Left hindlimb (tissue), 1 donor: ENCODE measurements at places on chromosomes 12 and 14.

- no peak for DNase-seq
Observed at GRCh38 chr14:23228812-23229211, 8.9 kb upstream of the RNF212B start.

DNA sequence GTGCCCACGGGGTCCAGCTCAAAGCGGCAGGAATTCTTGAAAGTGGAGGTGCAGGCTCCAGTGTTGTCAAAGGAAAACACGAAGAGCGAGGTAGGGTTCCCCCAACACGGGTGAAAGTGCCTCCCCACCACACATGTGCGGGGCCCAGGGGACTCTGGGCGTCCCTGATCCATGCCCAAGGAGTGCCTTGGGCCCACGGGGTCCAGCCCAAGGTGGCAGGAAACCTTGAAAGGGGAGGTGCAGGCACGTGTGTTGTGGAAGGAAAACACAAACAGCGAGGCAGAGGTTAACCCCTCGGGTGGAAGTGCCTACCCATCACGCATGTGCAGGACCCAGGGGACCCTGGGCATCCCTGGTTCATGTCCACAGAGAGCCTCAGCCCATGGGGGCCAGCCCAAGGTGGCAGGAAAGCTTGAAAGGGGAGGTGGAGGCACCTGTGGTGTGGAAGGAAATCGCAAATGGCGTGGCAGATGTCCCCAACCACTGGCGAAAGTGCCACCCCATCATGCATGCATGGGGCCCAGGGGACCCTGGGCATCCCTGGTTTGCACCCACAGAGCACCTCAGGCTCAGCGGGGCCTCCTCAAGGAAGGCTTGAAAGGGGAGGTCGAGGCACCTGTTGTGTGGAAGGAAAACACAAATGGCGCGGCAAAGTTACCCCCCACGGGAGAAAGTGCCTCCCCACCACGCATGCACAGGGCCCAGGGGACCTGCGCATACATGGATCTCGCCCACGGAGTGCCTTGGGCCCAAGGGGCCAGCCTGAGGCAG lies 584.6 kb downstream of the ALG10 start:
- DNase-seq = no peak

DNA sequence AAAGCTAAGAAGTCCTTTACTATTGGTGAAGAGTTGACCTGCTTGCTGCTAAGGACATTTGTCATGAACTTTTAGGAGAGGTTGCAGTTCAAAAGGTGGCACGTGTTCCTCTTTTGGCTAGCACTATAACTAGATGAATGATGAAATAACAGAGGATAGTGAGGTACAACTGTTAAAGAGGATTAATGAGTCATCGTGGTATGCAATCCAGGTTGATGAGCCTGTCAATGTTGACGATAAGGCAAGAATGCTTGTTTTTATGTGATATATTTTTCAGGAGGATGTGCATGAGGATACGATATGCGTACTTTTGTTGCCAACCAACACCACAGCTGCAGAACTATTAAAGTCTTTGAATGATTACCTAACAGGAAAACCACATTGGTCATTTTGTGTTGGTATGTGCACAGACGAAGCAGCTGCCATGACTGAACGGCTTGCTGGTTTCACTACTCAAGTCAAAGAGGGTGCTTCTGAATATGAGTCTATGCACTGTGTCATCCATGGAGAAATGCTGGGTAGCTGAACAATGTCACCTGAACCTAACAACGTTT lies 10.6 kb downstream of the CEP128 start:
- no peak for DNase-seq

DNA sequence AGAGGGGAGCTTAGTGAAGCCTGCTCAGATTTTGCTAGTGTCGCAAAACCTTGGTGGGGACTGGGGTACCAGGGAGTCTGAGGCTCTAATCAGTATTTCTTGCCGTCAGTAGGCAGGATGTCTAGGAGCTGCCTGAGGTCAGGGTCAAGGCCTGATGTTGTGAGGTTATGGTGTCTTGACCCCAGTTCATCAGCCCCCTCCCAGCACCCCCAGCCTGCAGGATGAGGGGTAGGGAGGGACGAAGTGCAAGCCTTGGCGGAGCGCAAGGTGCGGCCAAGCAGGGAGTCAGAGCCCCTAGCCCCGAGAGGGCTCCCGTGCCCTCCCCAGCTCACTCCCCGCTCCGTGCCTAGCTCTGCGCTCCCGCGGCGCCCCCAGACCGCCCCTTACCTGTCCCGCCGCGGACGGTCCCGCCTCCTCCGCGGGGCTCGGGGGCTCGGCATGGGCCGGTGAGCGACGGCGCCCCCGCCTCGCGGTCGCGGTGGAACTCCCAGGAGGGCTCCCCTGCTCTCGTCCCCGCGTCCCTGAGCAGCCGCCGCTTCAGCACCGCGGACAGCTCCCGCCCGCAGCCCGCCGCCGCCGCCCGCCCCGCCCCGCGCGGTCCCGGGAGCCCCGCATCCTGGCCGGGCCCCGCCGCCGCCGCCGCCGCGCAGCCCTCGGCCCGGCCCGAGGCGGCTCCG lies 347 bp downstream of the SYNDIG1L start:
- no peak for DNase-seq

- DNase-seq = no peak
Observed at GRCh38 chr14:89827265-89827664, 127.3 kb downstream of the EFCAB11 start.

- DNase-seq = no peak
Observed at GRCh38 chr12:45260104-45260815, 44.4 kb downstream of the ANO6 start.

DNA sequence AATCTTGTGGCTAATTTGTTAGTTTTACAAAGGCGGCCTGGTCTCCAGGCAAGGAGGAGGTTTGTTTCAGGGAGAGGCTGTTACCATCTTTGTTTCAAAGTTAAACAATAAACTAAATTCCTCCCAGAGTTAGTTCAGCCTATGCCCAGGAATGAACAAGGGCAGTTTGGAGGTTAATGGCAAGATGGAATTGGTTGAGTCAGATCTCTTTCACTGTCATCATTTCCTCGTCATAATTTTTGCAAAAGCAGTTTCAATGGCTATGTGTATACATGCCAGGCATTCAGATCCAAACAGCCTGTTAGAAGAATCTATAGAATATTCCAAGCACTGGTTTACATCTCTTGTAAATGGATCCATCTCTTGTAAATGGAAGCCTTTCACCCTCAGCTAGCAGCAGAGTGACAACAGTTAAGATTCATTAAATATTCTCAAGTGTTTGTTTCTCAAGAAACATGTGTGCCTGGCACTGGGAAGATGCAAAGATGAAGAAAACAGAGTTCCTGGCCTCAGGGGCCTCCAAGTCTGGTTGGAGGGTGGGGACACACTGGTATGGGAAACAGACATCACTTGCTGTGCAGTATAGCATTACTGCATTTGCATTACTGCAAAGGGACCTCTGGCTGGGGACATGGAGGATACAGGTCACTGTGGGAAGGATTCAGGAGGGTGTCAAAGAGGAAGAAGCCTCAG lies 65.8 kb downstream of the RIN3 start:
- DNase-seq = no peak

DNA sequence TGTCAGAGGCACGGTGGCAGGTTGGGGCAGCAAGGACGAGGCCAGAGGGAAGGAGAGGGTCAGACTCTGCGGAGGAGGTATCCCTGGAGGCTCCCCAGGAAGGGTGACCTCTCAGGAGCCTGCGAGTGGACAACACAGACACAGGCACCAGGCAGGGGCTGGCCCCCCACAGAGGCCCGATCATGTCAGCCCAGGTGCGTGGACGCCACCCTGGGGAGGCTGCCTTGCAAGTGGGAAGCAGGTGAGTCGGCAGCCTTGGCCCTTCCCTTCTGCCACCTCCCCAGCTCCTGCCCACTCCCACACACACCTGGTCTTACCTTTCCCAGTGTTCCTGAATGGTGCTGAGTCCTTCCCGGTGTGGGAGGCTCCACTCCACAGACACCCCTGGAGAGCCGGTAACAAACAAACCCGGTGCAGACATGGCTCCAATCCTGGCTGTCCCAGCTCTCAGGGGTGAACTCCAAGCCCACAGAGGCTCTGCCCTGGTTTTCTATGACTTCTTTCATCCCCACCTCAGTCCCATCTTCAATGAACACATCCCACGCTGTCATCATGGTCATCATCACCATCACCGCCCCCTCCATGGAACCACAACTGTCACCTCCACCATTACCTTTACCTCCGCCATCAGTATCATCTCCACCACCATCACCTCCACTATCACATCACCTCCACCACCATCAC lies 5.2 kb downstream of the ZBTB42 start:
- DNase-seq = peak; percentile 32

DNA sequence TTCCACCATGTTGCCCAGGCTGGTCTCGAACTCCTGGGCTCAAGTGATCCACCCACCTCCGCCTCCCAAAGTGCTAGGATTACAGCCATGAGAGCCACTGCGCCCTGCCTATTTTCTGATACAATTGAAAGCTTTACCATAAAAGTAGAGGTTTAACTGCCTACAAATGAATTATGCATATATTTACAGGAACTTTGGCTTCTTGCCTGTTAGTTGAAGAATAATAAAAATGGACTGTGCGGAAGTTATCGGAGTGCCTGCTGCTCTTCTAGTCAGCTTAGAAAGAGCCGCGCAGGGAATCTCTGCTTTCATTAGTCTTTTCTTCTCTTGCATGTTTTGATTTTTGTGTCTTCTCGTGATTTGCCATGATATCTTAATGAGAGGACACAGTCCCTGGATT lies 34.5 kb downstream of the PPP2R5C start:
- no peak for DNase-seq

DNA sequence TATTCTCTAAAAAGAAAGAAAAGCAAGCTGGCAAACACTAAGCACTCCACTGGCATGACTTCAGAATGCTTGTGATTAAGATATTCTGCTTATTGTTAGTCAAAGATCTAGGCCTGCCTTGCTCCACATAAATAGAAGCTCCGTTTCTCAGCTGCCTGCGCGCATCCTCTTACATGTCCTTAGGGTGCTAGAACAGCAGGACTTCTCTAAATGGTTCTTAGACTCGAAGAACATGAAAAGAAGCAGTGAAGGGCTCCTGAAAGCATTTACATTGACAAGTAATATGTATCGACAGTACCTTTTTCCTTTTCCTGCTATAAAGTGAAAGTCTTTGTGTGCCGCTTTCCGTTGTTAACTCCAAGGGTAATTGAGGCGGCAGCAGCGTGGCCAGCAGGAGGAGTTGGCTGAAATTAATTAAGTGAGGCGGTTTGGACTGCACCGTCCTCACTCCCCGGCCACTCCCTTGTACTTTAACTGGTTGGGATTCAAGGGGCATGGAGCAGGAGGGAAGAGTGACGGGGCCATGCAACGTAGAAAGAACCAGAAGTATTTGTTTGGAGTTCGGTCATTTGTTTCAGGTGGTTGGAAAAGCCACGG lies 34.2 kb upstream of the OTX2 start:
- DNase-seq = no peak

DNA sequence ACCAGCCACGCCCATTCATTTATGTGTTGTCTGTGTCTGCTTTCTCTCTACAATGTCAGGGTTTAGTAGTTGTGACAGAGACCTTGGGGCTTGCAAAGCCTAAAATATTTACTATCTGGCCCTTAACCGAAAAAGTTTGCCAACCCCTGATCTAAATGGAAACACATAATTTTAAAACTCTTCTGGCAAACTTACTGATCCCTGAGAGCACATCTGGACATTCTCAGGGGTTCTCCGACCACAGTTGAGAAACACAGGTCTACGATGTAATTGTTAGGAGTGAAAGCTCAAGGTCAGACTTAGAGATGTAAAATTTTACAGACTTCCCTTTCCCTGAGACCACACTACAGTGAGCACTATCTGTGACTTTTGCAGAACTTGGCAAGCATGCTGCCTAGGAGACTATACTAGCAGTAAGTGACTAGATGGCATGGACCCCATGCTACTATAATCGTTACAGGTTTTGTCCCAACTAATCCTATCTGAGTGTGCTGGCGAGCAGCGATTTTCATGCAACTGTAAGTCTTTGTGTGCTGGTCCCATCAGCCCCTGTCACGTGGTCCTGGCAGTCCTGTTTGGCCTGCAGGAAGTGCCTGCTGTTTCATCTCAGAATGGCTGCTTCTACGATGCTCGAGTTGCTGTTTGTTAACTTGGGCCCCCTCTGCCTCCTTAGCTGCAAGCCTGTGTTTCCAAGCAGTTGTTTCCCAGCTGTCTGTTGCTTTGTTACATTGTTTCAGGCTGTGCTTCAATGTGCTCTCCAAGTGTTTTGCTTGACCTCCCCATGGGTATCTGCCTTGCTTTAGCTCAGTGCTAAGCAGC lies 21.6 kb downstream of the TMTC2 start:
- no peak for DNase-seq

DNA sequence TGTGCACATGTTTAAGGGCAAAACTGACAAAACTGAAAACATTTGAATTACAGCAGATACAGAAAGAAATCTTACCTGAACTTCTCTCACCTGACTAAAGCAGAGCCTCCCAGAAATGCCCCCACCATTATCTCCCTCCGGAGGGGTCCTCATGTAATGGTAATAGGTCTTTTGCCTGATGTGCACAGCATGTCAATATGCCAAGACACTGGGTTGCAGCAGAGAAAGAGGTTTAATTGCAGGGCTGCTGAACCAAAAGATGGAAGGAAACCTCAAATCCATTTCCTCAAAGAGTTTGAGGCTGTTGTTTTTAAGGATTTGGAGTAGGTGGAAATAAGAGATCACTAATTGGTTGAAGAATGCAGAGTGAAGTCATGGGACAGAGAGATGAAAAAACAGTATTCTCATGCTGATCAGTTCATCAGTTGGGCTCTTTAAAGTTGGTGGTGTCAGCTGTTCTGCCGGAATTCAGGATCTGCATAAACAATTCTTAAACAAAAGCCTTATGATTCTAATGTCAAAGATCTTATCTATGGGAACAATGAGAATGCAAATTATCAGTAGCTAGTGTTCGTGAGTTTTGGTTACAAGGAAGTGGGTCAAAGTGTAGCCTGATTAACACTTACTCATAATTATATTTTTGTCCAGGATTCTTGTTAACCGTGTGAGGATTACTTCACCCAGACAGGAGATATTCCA lies 18.2 kb downstream of the ANG start:
- DNase-seq = no peak

DNA sequence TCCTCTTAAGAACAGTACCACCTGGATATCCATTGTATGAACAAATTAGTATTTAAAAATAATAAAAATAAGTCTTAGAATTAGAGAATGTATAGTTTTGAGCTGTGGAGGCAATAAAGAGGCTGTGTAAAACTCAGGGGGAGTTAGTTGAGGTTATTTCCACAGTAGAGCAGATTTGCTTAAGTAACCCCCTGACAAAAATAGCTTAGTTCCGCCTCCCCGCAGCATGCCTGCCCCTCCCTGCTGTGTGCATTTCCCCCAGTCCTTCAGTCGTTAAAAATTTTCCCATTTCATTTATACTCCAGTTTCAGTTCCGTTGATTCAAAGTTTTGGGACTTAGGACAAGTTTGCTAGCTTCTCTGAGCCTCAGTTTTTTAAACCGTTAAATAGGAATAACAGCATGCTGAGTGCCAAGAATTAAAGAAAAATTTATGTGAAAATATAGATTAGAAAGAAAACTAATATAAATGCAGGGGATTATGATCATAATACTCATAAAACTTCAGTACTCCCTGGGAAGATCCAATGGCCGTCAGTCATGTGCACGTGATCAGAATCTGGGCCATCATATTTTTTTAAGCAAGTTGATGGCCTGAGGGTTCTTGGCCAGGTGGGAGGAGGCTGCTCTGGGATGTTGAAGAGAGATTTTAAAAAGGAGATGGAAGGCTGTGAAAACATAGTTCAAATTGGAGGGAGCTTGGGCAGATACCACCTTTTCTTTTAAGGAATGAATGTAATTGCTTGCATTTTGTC lies 14.5 kb upstream of the SLC38A2 start:
- DNase-seq = peak; percentile 62
